ENCODE measurements at places on chromosomes 12 and 14.

GRCh38 chr14:52325126-52325525 is 11.0 kb downstream of the PTGER2 start:
- no peak for DNase-seq

- DNase-seq, result peak; percentile 27
Observed at GRCh38 chr14:41663473-41663850, 56.8 kb downstream of the LRFN5 start.

DNA sequence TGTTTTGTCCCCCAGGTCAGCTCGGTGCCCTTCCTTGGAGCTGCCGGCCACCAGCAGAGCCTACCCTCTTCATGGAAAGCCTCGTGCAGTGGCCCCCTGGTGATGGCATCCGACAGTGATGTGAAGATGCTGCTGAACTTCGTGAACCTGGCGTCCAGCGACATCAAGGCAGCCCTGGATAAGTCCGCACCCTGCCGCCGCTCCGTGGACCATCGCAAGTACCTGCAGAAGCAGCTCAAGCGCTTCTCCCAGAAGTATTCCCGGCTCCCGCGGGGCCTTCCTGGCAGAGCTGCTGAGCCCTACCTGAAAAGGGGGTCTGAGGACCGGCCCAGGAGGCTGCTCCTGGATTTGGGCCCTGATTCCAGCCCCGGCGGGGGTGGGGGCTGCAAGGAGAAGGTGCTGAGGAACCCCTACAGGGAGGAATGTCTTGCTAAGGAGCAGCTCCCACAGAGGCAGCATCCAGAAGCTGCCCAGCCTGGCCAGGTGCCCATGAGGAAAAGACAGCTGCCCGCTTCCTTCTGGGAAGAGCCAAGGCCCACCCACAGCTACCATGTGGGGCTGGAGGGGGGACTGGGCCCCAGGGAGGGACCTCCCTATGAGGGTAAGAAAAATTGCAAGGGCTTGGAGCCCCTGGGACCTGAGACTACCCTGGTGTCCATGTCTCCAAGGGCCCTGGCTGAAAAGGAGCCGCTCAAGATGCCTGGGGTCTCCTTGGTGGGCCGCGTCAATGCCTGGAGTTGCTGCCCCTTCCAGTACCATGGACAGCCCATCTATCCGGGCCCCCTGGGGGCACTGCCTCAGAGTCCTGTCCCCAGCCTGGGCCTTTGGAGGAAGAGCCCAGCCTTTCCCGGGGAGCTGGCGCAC is 1.3 kb downstream of the FAM181A start:
- no peak for DNase-seq

GRCh38 chr12:13170892-13171490 is 25.5 kb upstream of the EMP1 start:
- DNase-seq, result peak; percentile 78

GRCh38 chr14:94051115-94051514 is 25.0 kb downstream of the OTUB2 start:
- DNase-seq, result peak; percentile 36

DNA sequence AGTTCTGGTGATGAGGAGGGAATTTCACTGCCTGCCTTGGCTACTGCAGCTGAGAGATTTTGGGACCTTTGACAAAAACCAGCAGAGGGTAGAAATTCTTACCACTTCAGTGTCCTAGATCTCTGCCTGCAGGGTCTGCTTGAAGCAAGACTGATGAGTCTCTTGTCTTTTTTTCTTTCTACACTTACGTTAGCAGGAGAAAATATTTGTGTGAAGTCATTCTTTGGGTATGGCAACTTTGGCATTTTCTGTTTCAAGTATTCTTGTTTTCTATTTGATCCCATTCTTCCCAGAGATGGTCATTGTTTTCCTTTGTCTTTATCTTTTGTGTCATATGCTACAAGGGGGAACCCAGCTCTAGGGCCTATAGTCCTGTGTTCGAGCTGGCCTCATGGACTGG is 65.6 kb upstream of the FERMT2 start:
- peak; percentile 71 for DNase-seq

DNA sequence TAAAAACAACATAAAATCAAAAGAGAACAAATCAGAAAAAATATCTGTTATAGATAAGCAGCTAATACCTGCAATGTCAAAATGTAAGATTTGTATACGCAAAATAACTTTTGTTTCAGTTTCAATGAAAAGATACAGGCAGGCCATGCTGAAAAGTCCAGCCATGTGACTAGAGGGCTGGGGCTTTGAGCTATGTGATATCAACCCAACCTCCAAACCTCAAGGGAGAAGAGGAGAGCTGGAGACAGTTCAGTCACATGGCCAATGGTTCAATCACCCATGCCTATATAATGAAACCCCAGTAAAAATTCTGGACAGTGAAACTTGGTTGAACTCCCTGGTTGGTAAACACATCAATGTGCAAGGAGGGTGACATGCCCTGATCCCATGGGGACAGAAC is 5.3 kb downstream of the COX16 start:
- DNase-seq, result peak; percentile 3

- DNase-seq, result no peak
Observed at GRCh38 chr12:22124987-22125386, 79.0 kb downstream of the CMAS start.

GRCh38 chr14:103460415-103460814 is 62.2 kb downstream of the CKB start:
- DNase-seq, result no peak

All from fibroblast of skin of scalp (primary cell).